Stimulated activated CD4-positive, alpha-beta T cell treated with anti-CD3 and anti-CD28 coated beads, Interleukin-15, amount 100 ng/mL, for 48 hours (primary cell): ENCODE measurements at places on chromosomes 1 and 21.
A peak's percentile ranks its signal among the peaks of the same experiment; 100 is the strongest.

DNA sequence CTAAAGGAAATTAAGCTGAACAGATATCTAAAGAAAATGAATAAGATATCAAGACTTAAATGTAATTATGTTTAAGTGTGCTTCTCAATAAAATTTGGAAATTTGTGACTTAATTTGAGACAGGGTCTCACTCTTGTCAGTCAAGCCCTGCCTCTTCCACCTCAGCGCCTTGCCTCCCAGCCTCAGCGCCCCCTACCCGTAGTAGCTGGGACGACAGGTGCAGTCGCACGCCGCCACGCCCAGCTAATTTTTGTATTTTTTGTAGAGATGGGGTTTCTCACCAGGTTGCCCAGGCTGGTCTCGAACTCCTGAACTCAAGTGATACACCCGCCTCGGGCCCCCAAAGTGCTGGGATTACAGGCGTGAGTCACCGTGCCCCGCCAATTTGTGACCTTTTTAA lies 117.0 kb downstream of the CLEC20A start:
- DNase-seq, result no peak

DNA sequence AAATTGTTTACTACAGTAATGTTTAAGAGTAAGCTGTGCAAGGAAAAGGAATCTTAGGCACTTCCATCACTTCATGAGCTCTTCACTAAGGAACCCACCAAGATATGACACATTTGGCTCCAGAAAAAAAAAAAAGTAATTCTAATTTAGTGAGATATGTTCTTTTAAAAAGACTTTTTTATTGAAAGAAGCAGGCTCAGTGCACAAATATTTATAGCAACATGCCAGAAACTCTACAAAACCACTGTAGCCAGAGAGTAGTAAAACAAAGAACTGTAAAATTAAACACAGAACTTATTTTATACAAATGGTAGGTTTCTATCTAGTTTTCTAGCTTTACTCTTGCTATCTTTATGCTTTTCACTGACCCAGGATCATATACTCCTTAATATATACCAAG lies 434.6 kb upstream of the ADGRL2 start:
- DNase-seq, result no peak

DNA sequence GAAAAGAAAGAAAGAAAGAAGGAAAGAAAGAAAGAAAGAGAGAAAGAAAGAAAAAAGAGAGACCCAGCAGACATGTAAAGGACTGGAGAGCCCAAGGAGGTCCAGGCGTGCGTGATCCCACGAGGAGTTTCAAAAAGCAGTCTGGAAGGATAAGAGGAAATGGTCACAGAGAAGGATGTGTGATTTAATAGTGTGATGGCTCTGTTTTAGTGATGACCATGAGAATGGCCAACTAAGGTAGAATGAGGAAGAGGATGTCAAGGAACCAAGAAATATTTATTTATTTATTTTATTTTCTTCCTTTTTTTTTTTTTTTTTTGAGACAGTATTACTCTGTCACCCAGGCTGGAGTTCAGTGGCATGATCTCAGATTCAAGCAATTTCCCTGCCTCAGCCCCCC lies 25.5 kb downstream of the PTGS2 start:
- no peak for DNase-seq

- DNase-seq, result no peak
Measured at GRCh38 chr1:67893126-67893495, 59.8 kb upstream of the GNG12 start.

- DNase-seq, result no peak
Measured at GRCh38 chr1:38115682-38116202, 69.1 kb upstream of the POU3F1 start.

DNA sequence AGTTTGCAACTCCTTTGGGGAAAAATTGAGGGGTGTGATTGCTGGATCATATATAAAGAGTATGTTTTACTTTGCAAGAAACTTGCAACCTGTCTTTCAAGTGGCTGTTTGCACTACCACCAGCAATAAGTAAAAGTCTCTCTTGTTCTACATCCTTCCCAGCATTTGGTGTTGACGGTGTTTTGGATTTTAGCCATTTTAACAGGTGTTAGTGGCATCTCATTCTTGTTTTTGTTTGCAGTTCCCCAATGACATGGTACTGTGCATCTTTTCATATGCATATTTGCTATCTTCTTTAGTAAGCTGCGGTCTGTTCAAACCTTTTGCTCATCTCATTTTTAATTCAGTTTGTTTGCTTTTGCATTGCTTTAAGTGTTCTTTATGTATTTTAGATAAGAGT lies 535.5 kb downstream of the LRRIQ3 start:
- DNase-seq, result no peak

GRCh38 chr1:154344977-154345837 lies 19.9 kb downstream of the ATP8B2 start:
- DNase-seq, result peak; percentile 55

- no peak for DNase-seq
Measured at GRCh38 chr1:14215151-14215550, 383.3 kb upstream of the KAZN start.

DNA sequence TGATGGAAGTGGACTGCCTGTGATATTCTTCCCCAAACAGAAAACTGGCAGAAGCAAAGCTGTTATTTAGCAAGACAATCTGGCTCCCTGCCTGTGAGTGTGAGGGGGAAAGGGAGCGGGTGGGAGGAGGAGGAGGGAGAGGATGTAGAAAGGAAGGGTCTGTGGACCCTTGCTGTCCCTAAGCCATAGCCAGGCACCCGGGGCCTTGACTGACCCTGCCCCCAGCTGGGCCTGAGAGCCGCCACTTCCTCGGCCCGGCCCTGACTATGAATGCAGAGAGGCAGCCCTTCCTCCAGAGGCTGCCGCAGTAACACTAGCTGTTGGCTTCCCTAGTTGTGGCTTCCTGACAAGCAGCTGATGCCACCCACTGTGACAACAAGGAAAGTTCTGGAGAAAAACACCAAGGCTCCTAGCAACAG lies 13.9 kb downstream of the PLA2G2F start:
- no peak for DNase-seq

DNA sequence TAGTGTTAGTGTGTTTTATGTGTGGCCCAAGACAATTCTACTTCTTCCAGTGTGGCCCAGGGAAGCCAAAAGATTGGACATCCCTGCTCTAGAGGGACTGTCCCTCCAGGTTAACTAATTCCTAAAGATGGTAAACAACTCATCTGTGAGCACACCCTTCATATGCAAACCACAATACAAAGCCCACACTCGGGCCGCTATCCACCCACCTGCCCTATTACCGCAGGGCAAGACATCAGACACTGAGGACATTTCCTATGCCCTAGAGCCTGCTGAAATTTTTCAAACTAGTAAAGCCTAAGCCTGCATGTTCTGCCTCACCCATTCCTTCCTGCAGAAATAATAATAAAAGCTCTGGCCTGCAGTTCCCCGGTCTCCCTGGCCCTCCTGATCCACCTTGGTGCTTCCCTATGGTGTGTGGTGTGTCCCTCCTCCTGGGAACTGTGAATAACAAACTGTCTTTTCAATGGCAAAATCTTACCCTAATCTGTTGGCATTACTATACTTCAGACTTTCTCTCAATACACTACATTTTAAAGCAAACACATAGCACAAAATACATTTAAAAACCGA lies 39.3 kb upstream of the NTPCR start:
- no peak for DNase-seq

GRCh38 chr1:35255276-35255675 lies 13.2 kb upstream of the ZMYM4 start:
- no peak for DNase-seq

DNA sequence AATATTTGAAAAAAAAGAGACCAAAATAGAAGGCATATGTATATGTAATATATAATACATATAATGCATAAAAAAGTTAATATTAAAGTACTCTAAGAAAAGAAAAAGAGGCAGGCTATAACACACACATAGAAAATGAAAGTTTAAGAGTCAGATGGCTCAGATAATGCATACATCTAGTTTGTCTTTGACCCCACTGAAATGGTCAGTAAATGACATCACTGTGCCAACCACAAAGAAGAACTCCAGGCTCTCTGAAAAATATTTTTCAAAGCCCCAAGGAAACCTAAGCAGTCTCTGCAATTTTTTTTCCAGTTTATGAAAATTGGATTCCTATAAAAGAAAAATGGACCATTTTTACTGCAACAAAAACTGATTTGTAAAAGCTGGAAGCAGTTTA lies 55.4 kb upstream of the SCYL3 start:
- DNase-seq, result no peak
